ENCODE measurements at places on chromosomes 7 and 10.

DNA sequence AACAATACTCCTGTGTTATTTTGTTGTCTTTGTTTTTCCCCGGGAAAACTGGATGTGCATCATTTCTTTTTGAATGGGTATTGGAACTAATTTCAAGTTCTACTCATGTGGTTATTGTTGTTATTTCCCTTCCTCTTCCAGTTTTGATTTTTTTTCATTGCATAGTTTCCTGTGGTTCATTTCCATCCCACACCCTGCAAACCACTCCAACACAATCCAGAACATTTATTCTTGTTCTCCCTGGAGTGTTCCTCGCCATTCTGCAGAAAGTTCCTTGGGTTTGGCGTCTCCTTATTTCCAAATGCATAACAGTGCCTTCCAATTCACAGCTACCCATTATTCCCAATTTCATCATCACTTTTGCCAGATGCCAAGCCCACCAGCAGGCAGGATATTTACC lies 775.1 kb downstream of the TNS3 start:
- no peak for DNase-seq

- no peak for DNase-seq
Observed at GRCh38 chr10:28913436-28914237, 236.3 kb downstream of the BAMBI start.

DNA sequence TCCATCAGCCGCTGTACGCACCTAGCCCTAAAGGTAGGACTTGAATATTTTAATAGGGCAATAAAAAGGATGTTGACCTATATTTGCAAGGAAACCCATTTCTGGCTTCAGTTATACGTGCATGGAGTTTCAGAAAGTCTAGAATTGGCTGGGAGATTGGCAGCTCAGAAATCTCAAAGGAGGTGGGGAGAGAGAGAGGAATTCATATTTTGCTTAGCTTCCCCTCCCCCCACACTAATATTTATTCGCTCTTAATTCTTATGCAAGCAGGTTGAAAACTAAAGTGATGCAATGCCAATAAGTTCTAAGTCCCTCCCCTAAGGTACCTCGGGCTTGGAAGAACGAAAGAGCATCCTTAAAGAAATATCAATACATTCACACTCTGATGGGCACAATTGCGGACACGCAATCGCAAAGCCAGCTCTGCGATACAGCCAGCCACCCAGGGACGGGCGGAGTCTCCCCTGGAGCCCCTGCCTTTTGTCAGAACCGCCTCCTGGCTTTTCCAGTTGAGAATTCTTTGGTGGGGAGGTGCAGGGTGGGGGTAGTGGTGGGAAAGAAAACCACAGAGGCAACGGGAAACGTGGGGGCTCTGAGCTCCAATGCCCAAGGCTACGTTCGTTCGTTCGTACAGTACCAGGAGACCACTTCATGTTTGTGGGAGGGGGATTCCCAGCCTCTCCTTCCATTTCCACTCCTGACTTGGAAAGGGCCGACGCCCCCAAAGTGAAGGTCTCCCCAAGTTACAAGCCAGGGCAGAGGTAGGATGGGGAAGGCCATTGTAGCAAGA lies 1.3 kb downstream of the SHH start:
- no peak for DNase-seq

DNA sequence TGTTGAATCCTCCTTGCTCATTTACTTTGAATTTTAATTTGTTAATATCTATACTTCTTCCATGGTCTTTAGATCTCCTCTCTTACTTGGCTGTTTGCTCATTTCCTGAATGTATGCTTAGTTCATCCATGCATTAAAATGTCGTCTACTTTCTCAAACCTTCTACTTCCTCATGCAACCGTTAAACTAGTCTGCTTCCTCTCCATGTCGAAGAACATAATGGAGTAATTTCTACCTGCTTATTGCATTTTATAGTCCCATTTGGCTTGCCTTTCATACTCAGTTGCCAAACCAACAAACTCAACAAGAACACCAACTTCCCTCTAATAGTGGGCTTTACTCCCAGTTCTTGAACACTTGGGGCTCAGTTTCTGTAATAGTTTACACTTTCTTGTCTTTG lies 43.8 kb upstream of the SEMA3D start:
- DNase-seq, result no peak

DNA sequence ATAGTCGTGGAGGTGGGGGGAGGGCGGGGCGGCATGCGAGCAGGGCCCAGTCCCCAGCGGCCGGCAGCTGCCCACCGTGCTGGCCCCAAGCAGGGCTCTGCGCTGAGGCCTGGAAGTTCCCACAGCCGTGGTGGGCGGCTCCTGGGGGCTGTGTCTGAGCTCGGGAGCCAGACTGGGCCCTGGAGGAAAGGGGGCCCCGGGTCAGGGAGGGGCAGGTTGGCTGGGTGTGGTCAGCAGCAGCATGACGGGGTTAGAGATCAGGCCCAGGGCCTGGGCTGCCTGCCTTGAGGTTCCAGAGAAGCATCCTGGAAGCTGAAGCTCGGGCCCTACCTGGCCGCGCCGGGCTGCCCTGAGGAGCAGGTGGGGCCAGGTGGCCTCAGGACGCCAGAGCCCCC lies 22.1 kb downstream of the GET4 start:
- no peak for DNase-seq

GRCh38 chr7:106757846-106758245 lies 96.9 kb upstream of the CCDC71L start:
- DNase-seq, result no peak

DNA sequence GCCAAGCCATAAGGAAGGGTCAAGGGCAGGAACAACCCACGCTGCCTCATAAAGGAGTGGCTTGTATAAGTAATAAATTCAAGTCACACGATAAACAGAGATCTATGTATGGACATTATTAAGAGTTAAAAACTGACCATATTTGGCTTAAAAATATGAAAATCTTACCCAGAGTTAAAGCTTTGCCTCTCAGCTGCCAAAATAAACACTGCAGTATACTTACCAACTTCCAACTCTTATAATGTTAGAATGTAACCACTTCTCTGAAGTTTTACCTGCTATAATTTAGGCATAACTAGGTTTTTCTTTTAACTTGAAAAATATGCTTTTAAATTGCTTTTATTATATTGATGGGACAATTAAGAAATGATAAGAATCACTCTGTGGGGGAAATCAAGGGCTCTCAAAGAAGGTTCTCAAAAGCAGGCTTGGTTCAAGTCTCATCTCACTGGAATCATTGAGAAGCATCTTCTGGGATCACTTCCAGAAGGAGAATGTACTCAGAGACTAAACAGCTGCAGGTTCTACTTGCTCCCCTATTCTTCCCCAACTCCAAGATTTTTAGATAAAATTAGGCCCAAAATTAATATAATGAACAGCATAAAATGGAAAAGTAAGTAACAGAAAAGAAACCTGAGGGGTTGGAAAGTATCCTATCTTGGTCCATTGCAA lies 16.1 kb upstream of the CAV2 start:
- DNase-seq, result no peak

DNA sequence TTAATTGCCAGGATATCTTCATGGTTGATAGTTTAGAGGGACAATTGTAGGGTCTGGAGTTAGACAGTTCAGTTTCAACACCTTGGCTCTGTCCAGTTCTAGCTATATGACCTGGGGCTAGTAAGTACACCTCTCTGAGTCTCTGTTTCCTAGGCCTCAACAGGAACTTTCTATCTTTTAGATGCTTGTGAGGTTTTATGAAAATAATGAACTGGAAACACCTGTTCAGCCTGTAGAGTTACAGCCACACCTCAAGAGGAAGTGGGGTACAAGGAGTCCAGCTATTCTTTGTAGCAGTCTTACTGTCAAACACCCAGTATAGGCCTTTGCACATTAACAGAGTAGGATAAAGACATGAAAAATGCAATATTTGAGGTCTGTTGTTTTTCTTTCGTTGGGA lies 73.4 kb downstream of the CHRM2 start:
- DNase-seq, result no peak

DNA sequence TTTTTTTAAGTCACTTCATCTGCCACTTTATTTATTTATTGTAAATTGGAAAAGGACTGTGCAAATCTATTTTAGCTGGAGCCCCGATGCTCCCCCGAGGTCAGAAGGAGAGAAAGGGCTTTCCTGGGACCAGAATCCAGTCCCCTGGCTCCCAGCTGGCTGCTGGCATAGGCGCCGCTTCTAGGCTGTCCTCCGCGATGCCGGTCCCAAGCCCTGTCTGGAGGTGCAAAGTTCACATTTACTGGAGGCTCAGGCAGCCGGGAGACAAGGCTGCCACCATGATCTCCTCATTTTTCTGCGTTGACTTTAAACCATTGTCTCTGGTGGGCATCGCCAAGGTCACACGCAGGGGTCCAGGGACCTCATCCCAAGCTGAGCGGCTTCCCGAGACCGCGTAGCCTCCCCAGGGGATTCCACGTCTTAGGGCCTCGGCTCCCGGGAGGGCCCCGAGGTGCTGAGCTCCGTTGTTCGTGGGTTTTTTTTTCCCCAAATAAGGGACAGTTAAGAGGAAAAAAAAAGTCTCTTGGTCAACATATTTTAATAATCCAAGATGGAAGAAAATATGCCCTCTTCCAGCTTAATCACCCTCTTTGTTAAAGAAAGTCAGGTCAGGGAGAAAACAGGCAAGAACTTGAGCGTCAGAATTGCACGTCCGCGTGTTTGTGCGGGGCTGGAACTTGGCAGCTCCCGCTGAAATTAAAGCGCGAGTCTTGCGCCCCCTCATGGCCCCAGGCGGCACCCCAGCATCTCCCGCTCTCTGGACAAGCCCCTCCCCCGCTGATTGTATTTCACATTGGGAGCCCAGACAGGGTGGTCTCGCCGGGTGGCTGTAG lies 11.9 kb downstream of the RGR start:
- DNase-seq, result peak; percentile 32

DNA sequence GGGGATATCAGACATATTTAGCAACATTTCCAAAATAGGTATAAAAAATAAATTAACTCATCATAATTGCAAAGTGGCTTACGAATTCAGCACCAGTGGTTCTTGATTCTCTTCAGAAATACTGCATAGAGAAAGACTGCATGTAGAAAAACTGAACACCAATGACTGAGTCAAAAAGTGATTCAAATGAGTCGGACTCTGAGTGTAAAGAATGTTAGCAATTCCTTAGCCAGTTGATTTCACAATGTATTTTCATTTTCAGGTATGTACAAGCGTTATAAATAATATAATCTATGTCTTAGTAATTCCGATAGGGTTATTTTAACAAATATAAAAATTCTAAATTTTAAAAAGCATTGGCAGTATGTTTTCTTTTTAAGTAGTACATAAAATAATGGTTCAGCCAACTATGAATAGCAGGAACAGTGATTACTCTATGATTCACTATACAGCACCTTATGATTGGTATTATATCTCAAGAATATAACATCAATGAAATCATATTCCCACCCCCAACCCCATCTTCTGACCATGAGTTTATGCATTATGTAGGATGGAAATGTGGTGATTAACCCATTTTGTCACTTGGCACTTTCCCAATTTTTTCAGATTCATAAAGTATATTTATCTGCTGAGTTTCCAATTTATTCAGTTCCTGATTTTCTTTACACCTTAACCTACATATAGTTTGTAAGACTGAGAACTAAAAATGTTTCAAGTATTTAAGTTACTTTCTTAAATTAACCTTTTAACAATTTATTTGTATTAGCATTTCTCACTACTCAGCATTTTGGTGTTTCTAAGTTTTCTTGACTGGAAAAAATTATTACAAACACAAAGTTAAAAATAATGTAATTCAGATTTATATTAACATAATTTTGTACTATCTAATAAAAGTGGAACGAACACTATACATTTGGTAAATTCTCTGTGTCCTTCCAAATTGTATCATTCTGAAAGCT lies 33.9 kb downstream of the DNAJC1 start:
- no peak for DNase-seq

DNA sequence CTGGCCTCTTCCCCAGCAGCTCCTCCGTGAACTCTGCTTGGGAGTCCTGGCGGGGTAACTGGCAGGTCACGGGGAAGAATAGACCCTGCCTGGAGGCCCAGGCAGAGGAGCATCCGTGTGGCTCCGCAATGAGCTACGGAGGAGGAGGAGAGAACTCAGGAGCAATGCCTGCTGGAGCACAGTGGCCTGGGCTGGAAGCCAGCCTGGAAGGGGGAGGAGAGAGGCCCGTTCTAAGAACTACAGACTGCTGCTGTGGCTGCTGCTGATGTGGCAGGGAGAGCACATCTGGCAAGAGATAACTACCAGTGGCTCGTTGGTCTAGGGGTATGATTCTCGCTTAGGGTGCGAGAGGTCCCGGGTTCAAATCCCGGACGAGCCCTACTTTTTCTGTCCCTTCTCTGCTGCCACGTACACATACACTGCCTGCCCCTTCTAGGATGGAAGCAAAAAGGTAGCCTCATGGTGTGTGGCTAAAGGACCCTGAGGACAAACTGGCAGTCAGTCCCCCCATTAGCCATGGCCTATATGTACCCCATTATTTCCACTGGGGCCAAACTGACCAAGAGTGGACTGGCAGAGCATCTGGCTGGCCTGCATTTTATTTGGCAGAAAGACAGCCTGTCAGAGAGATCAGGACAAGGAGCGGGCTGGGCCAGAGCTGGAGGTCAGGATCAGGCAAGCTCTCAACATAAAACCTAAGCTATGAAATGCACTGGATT lies 7.7 kb upstream of the OPN1SW start:
- DNase-seq, result no peak

GRCh38 chr10:118592675-118593330 lies 2.6 kb downstream of the PRLHR start:
- no peak for DNase-seq

DNA sequence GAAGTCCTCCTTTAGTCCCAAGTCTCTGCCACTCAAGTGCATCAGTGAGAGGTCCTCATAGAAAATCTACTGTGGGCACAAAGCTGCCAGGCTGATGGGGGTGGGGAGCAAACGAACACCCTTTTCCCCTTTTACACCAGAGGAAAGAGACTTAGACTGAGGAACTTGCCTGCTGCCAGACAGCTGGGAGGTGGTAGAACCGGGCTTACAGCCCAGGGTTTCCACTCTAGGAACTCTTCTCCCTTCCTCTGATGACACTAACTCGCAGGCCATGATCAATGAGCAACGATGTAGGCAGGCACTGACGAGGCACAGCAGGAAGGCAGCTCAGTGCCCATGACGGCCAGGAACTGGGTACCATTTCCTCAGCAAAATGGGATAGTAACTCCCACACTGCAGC lies 11.0 kb upstream of the SH2D4B start:
- no peak for DNase-seq

DNA sequence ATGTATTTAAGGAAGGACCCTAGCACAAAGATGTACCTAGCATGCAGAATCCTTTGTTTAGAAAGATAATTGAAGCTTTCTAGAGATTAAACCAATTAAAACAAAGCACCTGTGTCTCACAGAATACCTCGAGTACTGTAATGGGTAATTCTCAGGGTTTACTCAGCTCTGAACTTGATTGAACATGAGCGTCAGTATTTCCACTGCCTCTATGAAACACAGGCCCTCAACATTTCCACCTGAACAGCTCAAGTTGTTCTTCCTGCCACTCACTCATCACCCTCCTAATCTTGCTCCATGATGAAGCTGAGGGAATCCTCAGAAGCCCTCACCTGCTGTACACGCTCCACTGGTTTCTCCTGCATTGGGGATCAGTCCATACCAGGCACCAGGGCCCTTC lies 33.7 kb upstream of the FZD1 start:
- DNase-seq, result no peak

DNA sequence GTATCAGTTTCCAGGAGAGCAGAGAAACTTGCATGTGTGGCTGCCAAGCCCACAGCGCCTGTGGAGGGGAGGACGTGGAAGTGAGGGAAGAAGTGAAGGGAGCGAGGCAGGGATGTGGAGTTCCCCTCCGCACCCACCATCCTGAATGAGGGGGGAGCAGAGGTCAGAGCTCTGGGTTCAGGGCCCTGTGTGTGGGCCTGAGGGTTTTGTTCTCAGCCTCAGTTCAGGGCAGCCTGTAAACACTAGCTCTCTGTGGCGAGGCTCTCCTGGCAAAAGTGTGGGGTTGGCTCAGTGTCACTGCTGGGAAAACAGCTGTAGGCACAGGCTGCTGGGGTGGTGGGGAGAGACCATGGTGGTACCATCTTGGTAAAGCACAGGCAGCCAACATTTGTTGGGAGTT lies 108.4 kb downstream of the C10orf105 start:
- DNase-seq, result no peak

All from stimulated activated CD4-positive, alpha-beta T cell treated with anti-CD3 and anti-CD28 coated beads, Interleukin-15, amount 100 ng/mL, for 48 hours (primary cell).